Body of pancreas (tissue), 4 donors: ENCODE measurements at places on chromosomes 1 and 21. TPM values are rescaled to one million over a fixed set of nuclear protein-coding genes. Genes with fewer than 3 reads are reported as not detected.

ESRRG gene
- 13.5 TPM for total RNA-seq

GRCh38 chr1:153535242-153536011 is at the start of gene S100A6:
S100A6 (minus strand) TSS chr1:153535991; CDS start chr1:153535339, 652 bp downstream.
- H3K4me1 ChIP-seq: peaks cover 45% of the 10 kb centered on the region
- DNase-seq: peak; percentile 57
- H3K36me3 ChIP-seq: no peaks in the 10 kb centered on the region
- H3K4me3 ChIP-seq: peak within 1 kb of the TSS; percentile 33
- H3K27me3 ChIP-seq: no peaks in the 10 kb centered on the region

- DNase-seq: no peak
- H3K36me3 ChIP-seq: no peaks in the 10 kb centered on the region
- no peaks in the 10 kb centered on the region for H3K27me3 ChIP-seq
- H3K4me1 ChIP-seq: no peaks in the 10 kb centered on the region
- H3K27ac ChIP-seq: no peak overlapping the region
Observed at GRCh38 chr1:22588899-22589422, 25.7 kb downstream of the EPHA8 start.

CFHR5 gene
- total RNA-seq: not detected

PGBD5 gene
- 4.3 TPM for total RNA-seq

DNA sequence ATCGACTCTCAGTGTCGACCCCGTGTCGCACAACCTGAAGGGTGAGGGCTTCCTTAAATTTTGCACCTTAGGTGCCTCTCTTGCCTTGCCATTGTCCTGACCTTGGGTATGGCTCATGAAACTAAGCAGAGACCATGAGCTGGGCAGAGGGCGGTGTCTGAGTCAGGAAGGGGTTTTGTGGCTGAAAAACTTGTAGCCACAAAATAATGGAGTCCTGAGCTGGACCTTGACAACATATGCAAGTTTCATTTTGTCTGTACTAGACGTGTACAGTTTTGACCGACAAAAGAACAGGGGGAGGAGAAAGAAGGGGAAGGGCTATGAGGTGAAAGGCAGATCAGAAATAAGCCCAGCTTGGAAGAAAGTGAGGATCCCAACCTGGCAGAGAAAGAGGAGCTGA is 8.3 kb upstream of the RUNX1 start:
- H3K4me1 ChIP-seq: no peaks in the 10 kb centered on the region
- DNase-seq: no peak
- H3K27ac ChIP-seq: no peak overlapping the region
- no peaks in the 10 kb centered on the region for H3K27me3 ChIP-seq
- no peak overlapping the region for H3K4me3 ChIP-seq

OR10J1 gene
- not detected for total RNA-seq

DNA sequence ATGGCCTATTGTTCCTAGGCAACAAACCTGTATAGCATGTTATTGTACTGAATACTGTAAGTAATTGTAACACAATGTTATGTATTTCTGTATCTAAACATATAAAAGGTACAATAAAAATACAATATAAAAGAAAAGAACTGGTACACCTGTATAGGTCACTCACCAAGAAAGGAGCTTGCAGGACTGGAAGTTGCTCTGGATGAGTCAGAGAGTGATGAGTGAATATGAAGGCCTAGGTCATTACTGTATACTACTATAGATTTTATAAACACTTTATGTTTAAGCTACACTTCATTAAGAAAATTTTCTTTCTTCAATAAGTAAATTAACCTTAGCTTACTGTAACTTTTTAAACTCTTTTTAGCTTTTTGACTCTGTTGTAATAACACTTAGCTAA is 559.9 kb downstream of the PLPP3 start:
- no peaks in the 10 kb centered on the region for H3K36me3 ChIP-seq
- H3K27me3 ChIP-seq: no peaks in the 10 kb centered on the region
- no peaks in the 10 kb centered on the region for H3K4me1 ChIP-seq
- no peak for DNase-seq
- no peak overlapping the region for H3K4me3 ChIP-seq

AADACL4 gene
- not detected for total RNA-seq

LORICRIN gene
- total RNA-seq: not detected
